Activated CD4-positive, alpha-beta T cell treated with anti-CD3 and anti-CD28 coated beads, Interleukin-2, amount 50 U/mL, for 4 hours (primary cell): ENCODE measurements at places on chromosomes 6 and 20.

DNA sequence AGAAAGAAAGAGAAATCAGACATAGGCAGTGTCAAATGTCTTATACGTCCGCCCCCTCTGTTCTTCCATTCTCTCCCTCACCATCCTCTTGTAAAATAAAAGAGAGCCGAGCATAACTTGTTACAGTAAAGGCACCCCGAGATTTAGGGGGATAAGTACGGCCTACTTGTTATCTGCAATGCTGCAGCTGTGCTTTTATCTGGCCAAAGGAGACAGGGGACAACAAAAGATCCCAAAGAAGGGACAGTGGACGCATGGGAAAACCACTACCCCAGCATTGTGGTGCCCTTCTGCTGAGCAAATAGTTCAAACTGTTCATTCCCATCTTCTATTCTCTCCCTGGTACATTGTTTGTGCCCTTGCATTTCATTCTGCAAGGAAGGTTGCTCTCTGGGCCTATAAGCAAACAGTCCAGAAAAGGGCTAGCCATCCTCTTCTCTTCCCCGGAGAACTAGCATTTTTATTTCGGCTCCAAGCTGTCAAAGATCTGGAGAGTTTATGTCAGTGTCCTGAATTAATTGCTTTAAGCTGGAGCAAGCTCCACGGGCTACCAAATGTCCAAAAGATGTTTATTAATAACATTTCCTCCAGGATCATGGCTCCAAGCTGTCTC lies 22.3 kb downstream of the FOXA2 start:
- no peak for DNase-seq

- no peak for DNase-seq
These were observed 622.6 kb upstream of the SLC35B3 start for GRCh38 chr6:9057937-9058336.

DNA sequence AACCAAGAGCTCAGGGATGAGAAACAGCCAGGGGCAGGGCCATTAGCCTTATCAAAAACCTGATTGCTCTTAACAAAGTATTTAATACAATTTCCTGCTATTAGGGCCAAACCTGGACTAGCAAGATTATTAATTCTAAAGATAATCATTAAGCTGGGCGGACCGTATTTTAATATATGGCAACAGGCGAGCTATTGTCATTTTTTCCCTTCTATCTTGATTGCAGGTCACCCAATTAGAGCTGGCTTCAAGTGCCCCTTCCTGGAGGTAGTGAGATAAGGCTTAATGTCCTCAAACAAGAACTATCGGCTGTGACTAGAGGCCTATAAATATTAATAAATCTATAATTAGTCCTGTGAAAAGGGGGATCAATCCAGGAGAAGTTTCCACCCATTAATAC lies 66.0 kb upstream of the BLCAP start:
- DNase-seq = no peak

GRCh38 chr6:34284563-34285447 lies 36.0 kb upstream of the SMIM29 start:
- DNase-seq = no peak

GRCh38 chr6:159608961-159609651 lies 83.9 kb downstream of the SOD2 start:
- no peak for DNase-seq
